ENCODE measurements at places on chromosomes 1 and 21.

GRCh38 chr1:26075421-26076144 lies 8.2 kb upstream of the TRIM63 start:
- peak; percentile 64 for DNase-seq

- no peak for DNase-seq
Measured at GRCh38 chr1:227182012-227182411, 136.3 kb downstream of the CDC42BPA start.

GRCh38 chr1:231936983-231937775 lies 310.6 kb downstream of the DISC1 start:
- DNase-seq: peak; percentile 91

GRCh38 chr1:224458296-224458695 lies 23.7 kb upstream of the WDR26 start:
- DNase-seq: no peak

GRCh38 chr1:246679794-246680177 lies 44.4 kb upstream of the SCCPDH start:
- no peak for DNase-seq

DNA sequence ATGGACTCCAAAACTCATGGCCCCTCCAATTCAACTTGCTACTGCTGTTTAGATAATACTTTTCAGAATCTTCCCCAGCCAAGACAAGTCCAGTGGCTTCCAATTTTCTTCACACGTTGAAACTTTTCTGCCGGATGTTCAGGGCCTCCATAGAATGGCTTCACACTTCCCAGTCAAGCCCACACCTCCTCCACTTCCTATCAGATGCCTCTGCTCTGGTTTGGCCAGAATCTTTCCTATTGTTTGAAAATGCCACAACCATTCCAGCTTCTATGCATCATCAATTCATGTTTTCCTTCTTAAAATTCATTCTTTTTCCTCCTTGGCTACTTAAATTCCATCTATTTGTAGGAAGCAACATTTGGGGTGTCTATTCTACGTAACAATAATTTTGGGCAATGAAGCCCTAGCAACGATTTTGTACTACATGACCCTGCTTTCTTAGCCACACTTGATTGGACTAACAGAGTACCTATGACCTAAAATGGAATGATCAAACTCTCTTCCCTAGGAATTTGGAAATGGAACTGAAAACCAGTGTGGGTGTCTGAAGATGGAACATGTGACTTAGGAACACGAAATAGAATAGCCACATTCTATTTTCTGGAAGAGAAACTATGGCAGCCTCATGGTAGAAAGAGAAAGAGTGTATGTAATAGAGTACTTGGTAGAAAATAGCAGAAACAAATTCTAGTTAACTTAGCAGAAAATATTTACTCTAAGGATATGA lies 74.1 kb upstream of the CNIH3 start:
- no peak for DNase-seq

DNA sequence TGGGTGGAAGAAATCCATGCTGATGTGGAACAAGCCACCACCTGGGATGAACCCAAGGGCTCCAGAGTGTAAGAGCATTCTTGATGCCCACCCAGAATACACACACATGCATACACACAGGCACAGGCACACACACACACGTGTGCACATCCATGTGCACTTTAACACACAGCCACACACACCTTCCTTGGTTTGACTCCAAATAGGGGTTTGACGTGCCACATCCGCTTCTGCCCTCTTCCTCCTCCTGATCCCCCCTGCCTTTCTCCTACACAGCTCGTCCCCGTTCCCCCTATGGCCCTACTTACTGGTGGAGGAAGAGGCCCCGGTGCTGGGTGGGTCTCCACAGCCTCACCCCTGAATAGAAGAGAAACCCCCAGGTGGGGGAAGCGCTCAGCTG lies 16.0 kb downstream of the SPATA21 start:
- no peak for DNase-seq

GRCh38 chr21:42051788-42052187 lies 19.3 kb upstream of the UMODL1 start:
- no peak for DNase-seq

- no peak for DNase-seq
Measured at GRCh38 chr21:37240978-37241377, 26.2 kb downstream of the VPS26C start.

DNA sequence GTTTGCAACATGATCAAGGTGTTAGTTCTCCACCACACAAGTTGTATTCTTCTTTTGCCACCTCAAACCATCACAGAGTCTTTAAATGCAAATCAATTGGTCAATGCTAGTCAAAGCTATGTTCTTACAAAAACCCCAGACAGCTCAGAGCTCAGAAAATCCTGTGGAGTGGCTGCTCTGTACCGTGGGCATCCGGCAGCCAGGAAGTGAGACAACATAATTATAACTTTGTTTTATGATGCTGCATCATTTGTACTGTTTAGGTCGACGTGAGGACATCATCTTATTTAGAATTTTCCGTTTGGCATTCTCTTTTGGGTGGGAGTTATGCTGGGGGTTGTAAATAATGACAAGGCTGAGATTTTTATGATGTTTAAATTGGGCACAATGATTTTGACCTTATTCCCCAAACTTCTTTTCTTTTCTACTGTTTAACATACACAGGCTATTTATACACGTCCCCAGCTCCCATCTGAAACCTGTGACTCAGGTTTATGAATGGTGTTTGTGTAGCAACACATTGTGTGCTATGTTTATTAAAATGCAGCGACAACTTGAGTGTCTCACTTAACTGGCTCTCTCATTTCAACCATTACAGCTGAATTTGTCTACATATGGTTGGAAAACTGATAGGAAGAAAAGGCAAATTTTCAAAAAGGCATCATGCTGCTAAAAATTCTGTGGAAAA lies 124.0 kb downstream of the CNIH3 start:
- DNase-seq: no peak

- no peak for DNase-seq
Measured at GRCh38 chr1:157131281-157131680, 6.9 kb downstream of the ETV3 start.

DNA sequence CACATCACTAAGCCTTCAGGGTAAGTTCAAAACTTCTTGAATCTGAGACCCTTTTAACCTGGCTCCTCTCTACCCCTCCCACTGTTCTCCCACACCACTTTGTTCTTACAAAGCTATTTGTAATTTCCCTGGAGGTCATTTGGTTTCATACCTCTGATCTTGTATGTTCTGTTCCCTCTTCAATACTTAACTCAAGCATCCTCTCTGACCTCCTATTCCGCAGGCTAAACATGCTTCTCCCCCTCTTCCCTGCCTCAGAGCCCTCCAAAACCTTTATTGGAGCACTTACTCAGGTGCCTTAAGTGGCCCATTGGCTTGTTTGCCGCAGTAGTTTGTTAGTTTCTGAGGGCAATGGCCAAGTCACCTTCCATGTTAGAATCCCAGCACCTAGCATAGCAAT lies 54.8 kb downstream of the SSX2IP start:
- no peak for DNase-seq

- DNase-seq: no peak
Measured at GRCh38 chr1:2170211-2170610, 24.4 kb downstream of the FAAP20 start.

DNA sequence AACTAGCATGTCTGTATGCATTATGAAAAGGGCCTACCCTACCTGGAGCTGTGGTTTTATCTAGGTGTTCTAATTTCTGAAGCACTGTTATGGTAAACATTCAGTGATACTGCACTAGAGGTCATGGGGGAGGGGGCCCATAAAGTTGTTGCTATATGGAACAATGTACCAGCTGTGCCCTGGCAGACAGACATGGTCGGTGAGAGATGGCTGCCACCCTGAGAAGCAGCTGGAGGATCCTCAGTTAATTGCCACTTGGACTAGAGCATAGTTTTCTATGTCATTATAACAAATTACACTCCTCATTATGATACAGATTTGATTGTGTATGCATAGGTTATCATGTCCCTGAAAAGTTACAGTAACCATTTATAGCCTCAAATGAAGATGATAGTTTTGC lies 45.4 kb downstream of the ILDR2 start:
- no peak for DNase-seq

DNA sequence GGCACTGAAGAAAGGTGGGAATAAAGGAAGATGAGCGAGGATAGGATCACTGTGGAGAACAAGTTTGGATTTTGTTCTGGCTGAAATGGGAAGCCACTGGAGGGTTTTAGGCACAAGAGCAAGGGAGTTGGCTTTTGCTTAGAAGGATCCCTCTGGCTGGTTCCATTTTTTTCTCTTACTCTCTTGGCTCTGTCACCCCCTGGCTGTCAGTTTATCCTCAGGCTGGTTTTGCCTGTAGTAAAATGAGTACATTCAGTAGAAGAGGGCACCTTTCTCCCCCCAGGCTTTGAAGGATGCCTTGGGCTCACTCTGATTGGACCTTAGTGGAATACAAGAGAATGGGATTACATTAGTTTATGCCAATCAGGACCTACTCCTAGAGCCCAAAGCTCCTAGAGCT lies 17.1 kb downstream of the CACHD1 start:
- DNase-seq: no peak

DNA sequence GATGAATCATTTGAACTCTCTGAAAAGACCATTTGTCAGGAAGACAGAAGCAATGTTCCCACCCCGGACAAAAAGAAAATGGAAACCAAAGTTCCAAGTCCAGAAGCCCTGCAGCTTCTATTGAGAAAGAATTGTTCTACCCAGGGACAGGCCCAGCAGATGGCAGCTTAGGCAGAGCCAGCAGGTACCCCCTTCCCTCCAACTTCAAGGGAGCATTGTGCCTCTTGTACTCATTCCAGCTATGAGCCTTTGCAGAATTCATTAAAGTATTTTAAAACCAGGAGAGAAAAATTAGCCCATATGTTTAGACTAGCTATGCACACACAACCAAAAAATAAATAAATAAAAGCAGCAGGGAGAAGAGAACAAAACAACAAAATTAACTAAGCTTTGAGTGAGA lies 85.2 kb upstream of the KCND3 start:
- no peak for DNase-seq

- DNase-seq: no peak
Measured at GRCh38 chr1:180210008-180210620, 19.9 kb upstream of the LHX4 start.

DNA sequence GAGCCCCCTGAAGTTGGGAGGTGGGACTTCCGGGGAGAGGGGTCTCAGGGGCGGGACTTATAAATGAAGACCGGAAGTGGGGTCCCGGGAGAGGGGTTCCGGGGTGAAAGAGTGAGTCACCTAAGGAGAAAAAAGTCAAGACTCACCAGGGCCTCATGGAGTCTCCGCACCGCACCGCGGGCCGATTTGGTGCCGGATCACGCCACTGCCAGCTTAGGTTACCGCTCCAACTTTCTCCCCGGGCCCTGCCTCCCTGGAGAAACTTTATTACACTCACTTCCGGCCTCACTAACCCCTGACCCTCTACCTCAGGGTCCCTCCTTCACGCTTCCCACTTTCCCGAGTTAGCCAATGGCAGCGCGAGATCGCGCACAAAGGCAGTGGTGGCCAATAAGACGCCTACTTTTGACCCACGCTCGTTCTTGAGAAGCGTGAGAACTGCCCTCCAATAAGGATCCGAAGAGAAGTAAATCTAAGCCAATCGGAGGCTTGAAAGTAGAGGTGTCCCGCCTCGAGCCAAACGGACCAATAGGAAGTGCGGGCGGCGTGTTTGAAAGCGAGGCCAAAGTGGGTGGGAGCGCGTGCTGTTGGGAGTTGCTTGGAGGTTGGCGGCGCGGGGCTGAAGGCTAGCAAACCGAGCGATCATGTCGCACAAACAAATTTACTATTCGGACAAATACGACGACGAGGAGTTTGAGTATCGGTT lies at the start of gene CKS1B:
Gene CKS1B (plus strand): TSS at position 580 of the 706 bp plus-strand sequence. CDS start 65 bp downstream, at position 645.
- peak; percentile 97 for DNase-seq

DNA sequence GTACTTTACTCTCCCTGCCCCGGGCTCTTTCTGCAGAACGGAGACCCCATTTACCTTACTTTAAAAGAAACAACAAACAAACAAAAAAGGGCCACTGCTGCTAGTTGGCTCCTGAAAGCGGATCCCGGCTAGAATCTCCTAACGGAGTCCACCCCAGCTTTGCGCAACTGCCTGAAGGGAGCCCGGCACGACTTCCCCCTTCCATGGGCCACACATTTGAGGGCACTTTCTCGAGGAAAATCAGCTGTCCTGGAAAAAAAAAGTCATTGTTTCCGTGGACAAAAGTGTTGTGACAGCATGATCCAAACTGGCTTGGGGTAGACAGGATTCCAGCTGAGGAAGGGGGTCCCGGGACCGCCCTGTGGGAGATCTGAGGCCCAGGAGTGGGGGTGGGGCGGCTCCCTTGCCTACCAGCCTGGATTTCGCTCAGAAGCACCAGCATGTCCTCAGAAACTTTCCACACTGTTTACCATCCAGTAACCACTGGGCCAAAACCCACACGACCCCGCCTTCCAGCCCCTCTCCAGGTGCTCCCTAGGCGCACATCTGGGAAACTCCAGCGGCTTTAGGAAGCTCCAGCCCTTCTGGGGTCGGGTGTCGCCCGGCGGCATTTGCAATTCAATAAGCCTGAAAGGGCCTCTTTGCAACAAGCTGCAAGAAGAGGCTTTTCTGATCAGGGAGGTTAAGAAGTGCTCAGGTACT lies 4.8 kb downstream of the RIPK4 start:
- DNase-seq: peak; percentile 67

- no peak for DNase-seq
Measured at GRCh38 chr1:236389253-236389652, 4.8 kb upstream of the EDARADD start.

DNA sequence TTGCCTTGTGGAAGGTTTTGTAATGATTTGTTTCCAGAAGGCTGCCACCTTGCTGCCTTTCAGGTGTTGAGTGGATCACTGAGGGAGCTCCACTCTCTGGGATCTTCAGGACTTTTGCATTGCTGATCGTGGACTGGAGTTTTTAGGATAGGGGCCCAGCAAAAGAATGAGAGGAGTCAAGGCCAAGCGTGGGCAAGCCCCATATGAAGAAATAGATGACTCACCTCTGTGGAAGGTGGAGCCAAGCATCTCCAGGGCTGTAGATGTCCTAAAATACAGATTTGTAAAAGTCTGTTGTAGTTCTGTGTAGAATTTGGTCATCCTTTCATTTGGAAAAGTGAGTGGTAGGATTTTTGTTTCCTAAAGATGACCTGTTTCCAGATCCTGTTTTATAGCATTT lies 67.0 kb downstream of the ST3GAL3 start:
- no peak for DNase-seq

GRCh38 chr1:157584503-157584902 lies 13.4 kb downstream of the FCRL4 start:
- no peak for DNase-seq

DNA sequence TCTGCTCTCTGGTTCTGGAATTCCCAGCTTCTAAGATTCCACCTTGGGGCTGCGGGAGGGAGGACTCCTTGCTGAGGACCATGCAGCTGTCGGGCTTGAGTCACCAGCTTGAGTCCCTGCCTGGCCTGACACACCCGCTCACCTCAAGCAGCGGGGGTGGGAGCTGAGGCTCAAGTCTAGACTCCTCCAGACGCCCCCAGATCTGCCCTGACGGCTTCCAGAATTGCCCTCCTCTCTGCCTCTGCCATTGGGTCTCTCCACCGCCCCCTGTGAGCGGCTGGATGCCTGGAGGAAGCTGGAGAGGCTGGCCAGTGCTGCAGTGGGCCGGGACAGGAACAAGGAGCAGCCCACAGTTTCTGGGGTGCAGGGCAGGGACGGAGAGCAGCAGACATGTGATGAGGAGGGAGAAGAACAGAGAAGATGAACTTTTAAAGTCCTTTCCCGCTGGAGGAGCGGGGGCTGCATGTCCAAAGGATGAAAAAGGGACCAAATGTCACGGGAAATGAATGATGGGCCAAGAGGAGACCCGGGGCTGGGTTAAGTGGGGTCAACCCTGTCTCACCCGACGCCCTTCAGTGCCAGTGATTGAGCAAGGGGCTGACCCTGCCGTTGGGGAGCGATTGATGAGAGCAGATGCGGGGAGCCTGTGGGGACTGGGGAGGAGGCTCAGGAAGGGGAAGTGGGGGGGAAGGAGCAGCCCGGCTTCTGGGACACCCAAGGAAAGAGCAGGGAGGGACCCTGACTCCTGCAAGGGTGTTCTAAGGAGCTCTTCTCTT lies 13.5 kb downstream of the CRABP2 start:
- no peak for DNase-seq

GRCh38 chr1:77926561-77927357 lies 38.3 kb downstream of the NEXN start:
- DNase-seq: no peak

Data from Right ventricle myocardium superior (tissue), 1 donor.